Left hindlimb (tissue), 1 donor: ENCODE measurements at places on chromosomes 16 and 17.

DNA sequence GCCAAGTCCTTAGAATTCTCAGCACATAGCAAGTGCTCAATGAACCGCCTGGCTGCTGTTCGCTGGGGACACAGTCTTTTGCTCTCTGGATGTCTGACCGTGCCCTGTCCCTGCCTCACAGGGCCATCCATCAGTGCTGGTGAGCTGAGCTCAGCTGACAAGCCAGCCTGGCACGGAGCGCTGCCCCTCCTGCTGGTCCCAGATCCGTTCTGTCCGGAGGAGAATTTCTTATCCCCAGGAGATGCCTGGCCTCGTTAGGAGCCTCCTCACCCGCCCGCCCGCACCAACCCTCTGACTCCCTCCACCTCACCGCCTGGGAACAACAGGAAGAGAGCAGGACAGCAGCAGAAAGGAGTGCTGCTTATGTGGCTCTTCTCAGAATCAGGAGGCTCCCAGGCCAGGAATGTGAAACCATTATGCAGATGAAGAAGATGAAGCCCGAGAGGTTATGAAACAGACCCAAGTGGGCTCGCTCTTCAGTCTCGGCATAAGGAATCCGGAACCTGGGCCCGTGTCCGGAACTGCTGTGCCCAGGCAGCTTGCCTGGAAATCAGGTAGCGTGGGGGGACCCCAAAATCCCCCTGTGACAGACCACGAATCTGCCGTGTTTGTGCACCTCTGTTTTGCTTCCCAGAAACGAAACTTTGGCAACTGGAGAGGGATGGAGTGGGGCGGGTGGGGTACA lies 28.8 kb upstream of the RMI2 start:
- no peak for DNase-seq

- DNase-seq = no peak
These were observed 2.3 kb upstream of the SLC16A11 start for GRCh38 chr17:7046127-7046724.

DNA sequence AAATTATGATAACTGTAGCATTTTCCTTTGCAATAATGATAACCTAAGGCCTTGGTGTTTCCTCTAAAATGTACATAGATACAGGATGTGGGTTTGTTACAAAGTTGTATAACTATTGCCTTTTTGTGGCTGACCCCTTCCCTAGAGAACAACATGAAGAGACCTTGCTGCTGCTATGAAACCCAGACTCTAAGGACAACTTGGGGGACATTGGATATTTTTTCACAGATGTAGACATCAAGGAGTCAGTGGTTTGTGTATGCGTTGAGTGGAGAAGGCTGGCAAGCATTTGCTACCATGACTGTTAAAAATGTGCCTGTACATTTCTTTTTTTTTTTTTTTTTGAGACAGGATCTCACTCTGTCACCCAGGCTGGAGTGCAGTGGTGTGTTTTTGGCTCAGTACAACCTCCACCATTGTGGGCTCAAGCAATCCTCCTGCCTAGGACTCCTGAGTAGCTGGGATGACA lies 12.3 kb downstream of the HMOX2 start:
- DNase-seq = no peak

DNA sequence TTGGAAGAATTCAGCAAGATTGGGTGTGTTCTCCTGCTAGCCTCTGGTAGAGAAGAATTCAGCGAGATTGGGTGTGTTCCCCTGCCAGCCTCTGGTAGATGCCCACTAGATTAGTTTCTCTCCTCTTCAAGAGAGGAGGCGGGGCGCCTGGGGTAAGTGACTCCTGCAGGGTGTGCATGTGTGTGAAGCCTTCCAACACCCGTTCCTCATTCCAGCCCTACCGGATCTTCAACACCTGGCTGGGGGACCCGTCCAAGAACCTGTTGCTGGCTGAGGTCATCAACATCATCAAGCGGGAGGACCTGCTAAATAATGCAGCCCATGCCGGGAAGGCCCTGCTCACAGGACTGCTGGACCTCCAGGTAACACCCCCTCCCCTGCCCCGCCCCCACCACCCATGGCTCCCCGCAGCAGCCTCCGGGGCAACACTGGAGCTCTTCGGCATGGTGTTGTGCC lies 21.3 kb downstream of the TMEM186 start:
- no peak for DNase-seq
